Stimulated activated CD4-positive, alpha-beta T cell treated with anti-CD3 and anti-CD28 coated beads, Interleukin-15, amount 100 ng/mL, for 48 hours (primary cell): ENCODE measurements at places on chromosomes 11 and 22.

DNA sequence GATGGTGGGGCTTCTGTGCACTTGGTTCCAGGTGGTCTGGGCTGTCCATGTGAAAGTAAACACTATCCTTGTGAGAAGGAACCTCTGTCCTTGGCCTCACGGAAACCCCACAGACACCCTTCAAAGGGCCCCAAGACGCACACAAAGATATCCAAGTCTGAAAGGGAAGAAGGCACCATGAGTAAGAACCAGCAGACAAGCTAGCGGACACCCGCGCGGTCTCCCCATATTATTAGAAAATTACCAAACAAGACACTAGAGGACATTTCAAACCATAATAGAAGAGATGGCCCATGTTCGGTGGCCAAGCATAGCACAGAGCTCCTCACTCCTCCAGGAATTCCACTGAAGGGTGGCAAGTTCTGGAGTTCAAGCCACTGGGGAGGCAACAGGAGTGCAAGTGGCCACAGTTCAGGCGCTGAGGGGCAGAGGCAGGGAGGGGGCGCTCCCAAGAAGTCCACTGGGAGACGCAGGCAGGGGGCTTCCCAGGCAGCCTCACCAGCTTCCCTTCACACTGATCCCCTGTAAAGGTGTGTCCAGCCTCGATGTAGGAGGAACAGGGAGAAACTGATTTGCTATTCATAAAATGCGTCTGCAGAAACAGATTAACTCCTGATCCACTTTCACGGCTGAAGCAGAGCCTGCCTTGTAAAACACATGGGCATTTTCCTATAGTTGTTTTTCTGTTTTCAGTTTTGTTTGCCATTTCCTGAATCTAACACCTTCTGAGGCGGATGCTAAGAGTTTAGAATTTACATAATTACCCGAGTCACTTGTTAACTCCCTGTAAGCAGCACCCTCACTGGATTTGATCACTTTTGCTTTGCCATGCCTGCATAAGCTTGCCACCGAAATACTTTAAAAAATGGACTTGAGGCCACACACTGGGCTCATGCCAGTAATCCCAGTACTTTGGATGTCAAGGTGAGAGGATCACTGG is 9.1 kb upstream of the PPARA start:
- no peak for DNase-seq

- no peak for DNase-seq
Observed at GRCh38 chr11:2927121-2927800, 2.0 kb downstream of the PHLDA2 start.

DNA sequence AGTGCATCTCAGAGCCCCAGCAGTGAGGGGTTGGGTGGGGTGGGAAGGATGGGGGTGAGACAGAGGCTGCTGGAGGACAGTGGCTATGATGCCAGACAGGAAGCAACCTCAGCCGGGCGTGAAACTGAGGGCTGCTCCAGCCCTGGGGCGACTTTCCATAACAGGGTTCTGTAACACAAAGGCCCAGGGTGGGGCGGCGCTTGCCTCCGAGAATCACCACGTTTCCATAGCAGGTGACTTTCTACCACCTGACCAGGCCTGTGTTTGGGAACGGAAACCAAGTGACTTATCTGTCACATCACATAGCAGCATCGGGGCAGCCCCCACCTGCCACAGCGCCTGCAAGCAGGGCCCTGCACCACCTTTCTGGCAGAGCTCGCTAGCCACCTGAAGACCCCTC is 85.8 kb downstream of the TRMU start:
- no peak for DNase-seq

DNA sequence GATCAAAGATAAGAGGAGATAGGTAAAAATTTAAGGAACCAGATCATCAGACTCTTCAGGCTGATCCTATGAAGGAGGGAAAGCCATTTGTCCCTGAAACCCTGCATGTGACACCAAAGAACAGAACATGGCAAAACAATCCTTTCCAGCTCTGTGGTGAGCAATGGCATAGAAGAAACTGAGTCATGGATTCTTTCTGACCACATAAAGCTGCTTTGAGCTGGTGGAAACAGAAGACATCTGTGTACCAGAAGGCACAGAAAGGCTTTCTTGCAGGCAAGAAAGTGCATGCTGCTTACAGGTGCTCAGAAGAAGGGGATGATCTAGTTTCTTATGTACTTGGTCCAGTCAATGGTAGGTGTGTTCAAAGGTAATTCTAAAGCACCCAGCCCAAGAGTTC is 45.0 kb upstream of the APOA1 start:
- DNase-seq, result no peak

GRCh38 chr11:15801616-15802015 is 554.7 kb downstream of the SOX6 start:
- DNase-seq, result no peak

- no peak for DNase-seq
Observed at GRCh38 chr11:7892840-7893254, 38.2 kb downstream of the OR10A6 start.

GRCh38 chr11:78310500-78310909 is 107.1 kb downstream of the GAB2 start:
- no peak for DNase-seq

DNA sequence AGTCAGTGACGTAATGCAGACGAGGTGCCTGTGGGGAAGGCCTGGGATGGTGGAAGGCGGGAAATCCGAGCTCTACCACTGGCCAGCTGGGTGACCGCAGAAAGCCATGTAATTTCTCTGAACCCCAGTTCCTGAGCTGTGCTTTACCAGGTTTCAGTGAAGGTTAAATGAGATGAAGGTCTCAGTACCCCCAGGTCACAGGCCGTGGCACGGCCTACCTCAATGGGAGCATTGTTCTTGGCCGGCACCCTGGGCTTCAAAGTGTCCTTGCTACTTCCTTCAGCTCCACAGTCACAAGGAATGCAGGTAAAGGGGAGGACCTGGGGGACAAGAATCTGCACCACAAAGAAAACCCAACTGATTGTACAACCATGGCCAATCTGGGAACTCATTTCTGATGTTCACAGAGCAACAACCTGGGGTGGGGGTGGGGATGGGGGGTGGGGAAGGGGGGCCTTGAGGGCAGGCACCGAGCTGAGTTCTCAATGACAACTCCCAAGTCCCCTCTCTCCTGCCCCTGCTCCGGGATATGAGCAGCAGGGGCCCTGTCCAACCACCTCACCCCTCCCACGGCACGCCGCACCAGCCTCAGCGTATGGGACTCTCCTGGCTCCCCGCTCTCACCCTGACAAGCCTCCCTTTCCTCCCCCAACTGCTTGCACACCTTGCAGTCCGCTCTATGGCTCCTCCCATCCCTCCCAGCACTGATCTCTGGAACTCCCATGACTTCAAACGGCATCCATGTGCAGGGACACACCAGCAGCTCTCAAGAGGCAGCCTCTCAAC is 59.1 kb upstream of the ARFGAP3 start:
- DNase-seq, result no peak

- DNase-seq, result no peak
Observed at GRCh38 chr11:10973416-10973815, 115.6 kb upstream of the ZBED5 start.

DNA sequence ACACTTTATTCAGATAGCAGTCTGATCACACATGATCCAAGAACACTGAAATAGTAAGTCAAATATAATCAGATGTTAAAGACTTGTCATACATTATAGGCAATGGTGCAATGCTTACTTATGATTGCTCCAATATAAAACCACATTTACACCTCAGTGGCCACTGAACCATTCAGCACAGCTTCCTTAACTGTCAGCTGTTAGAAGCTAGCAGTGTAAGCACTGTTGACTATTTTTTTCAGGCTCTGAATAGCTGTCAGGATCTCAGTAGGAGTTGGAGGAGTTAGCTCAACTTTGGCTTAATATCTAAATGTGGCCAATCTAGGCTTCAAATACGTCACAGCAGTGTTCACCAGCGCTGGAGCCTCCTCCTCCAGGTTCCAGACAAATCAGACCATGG is 36.6 kb downstream of the METTL15 start:
- DNase-seq, result no peak

GRCh38 chr11:70141486-70142220 is 61.4 kb upstream of the FADD start:
- no peak for DNase-seq

DNA sequence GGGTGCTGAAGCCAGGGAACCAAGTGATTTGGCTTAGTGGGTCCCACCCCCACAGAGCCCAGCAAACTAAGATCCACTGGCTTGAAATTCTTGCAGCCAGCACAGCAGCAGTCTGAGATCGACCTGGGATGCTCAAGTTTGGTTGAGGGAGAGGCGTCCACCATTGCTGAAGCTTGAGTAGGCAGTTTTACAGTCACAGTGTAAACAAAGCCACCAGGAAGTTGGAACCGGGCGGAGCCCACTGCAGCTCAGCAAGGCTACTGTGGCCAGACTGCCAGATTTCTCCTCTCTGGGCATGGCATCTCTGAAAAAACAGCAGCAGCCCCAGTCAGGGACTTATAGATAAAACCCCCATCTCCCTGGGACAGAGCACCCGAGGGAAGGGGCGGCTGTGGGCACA is 424.1 kb upstream of the TENM4 start:
- DNase-seq, result no peak

GRCh38 chr22:49692499-49693225 is 135.0 kb downstream of the BRD1 start:
- DNase-seq, result no peak

DNA sequence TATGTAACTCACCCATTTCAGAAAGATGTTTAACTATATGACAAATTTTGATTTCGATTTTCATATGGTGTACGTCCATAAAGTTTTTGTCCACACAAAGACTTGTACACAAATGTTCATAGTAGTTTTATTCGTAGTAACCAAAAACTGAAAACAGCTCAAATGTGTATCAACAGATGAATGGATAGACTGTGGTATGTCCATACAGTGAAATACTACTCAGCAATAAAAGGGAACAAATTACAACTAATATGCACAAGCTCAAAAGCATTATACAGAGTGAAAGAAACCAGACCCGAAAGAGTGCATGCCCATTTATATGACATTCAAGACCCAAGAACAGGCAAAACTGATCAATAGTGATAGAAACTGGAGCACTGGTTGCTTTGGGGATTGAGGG is 64.0 kb downstream of the MN1 start:
- DNase-seq, result no peak

GRCh38 chr11:76783294-76783895 is at the start of gene TSKU:
Gene TSKU (plus strand): TSS chr11:76783356. CDS start chr11:76795617, 12,261 bp downstream.
- no peak for DNase-seq

DNA sequence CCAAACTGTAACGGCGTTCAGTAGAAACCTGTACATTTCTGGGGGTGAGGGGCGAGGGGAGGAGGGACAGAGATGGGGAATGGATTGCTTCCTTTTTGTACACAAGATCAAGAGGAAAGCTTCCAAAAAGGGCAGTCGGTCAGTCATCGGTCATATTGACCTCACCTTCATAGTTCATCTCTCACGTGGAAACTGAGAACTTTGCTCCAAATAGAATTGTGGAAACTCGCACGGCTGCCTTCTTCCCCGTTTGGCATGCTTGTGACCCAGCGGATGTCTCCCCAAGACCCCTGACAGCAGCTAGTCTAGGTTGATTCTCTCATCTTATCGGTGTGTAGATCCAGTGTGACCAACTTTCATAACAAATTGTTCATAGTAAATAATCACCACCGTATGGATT is 47.6 kb downstream of the KCNC1 start:
- no peak for DNase-seq

- no peak for DNase-seq
Observed at GRCh38 chr11:73275381-73275750, 3.2 kb downstream of the P2RY6 start.

GRCh38 chr11:118136801-118137200 is 15.8 kb downstream of the SCN4B start:
- DNase-seq, result no peak
